ENCODE measurements at places on chromosomes 2 and 18. TPM values are rescaled to one million over a fixed set of nuclear protein-coding genes. Genes with fewer than 3 reads are reported as not detected.

COL6A3 gene
- 0.19 TPM for total RNA-seq

STRN gene
- 25.3 TPM for total RNA-seq

UGT1A3 gene
- not detected for total RNA-seq

PREPL gene
- 70.0 TPM for total RNA-seq

UGT1A10 gene
- not detected for total RNA-seq

RAD51AP2 gene
- total RNA-seq: 0.14 TPM

ACTG2 gene
- not detected for total RNA-seq

PDE1A gene
- 0.15 TPM for total RNA-seq

TUBA4A gene
- 80.5 TPM for total RNA-seq

GALNT1 gene
- 83.2 TPM for total RNA-seq

CACNB4 gene
- total RNA-seq: 0.49 TPM

CCBE1 gene
- total RNA-seq: 23.8 TPM

INHBB gene
- 0.16 TPM for total RNA-seq

TTC39C gene
- total RNA-seq: 12.9 TPM

PTPRN gene
- total RNA-seq: not detected

TRIM54 gene
- total RNA-seq: not detected

IL1R2 gene
- not detected for total RNA-seq

FSHR gene
- total RNA-seq: not detected

HJURP gene
- 29.3 TPM for total RNA-seq

TRIM43 gene
- total RNA-seq: not detected

KIF3C gene
- 2.0 TPM for total RNA-seq

PRLH gene
- not detected for total RNA-seq

DHX57 gene
- total RNA-seq: 21.3 TPM

CFAP65 gene
- total RNA-seq: not detected

CHRND gene
- total RNA-seq: not detected

KCNIP3 gene
- 15.6 TPM for total RNA-seq

RBM43 gene
- total RNA-seq: 3.0 TPM

LOXL3 gene
- total RNA-seq: 0.93 TPM

TMEM198 gene
- 6.3 TPM for total RNA-seq

ELAC1 gene
- 10.8 TPM for total RNA-seq

HOXD1 gene
- total RNA-seq: not detected

DSC1 gene
- total RNA-seq: not detected

SATB2 gene
- total RNA-seq: 22.2 TPM

GREB1 gene
- 2.3 TPM for total RNA-seq

MAL gene
- total RNA-seq: not detected

MRPL30 gene
- total RNA-seq: 39.1 TPM

FOSL2 gene
- 122 TPM for total RNA-seq

MC5R gene
- total RNA-seq: not detected

METTL5 gene
- total RNA-seq: 68.0 TPM

NAB1 gene
- total RNA-seq: 48.5 TPM

SERPINB10 gene
- total RNA-seq: not detected

ITGB6 gene
- 6.9 TPM for total RNA-seq

CCL20 gene
- total RNA-seq: 18.0 TPM

CRACDL gene
- 12.9 TPM for total RNA-seq

SYT4 gene
- not detected for total RNA-seq

DLGAP1 gene
- not detected for total RNA-seq

PSTPIP2 gene
- total RNA-seq: 27.9 TPM

PDE11A gene
- total RNA-seq: not detected

ZNF804A gene
- total RNA-seq: not detected

PROKR1 gene
- total RNA-seq: not detected

DIS3L2 gene
- total RNA-seq: 47.4 TPM

COL4A4 gene
- total RNA-seq: 0.25 TPM

KIF5C gene
- total RNA-seq: 0.21 TPM

KIAA1328 gene
- 4.1 TPM for total RNA-seq

TUBB8B gene
- total RNA-seq: not detected

C2orf66 gene
- 0.98 TPM for total RNA-seq

LRRTM4 gene
- not detected for total RNA-seq
